Naive thymus-derived CD4-positive, alpha-beta T cell (primary cell): ENCODE measurements at places on chromosomes 6 and 20. TPM values are rescaled to one million over a fixed set of nuclear protein-coding genes. Genes with fewer than 3 reads are reported as not detected.

The TNFRSF21 gene
- 0.27 TPM for total RNA-seq

The TMEM170B gene
- total RNA-seq = 3.6 TPM

The EDN1 gene
- 1.7 TPM for total RNA-seq

The SNPH gene
- 22.5 TPM for total RNA-seq

GRCh38 chr20:2421247-2421646 is 40.5 kb downstream of the TGM6 start:
- H3K27ac ChIP-seq = no peak overlapping the region
- no peaks in the 10 kb centered on the region for H3K27me3 ChIP-seq
- H3K4me3 ChIP-seq = no peak overlapping the region
- no peaks in the 10 kb centered on the region for H3K4me1 ChIP-seq
- no peaks in the 10 kb centered on the region for H3K36me3 ChIP-seq

DNA sequence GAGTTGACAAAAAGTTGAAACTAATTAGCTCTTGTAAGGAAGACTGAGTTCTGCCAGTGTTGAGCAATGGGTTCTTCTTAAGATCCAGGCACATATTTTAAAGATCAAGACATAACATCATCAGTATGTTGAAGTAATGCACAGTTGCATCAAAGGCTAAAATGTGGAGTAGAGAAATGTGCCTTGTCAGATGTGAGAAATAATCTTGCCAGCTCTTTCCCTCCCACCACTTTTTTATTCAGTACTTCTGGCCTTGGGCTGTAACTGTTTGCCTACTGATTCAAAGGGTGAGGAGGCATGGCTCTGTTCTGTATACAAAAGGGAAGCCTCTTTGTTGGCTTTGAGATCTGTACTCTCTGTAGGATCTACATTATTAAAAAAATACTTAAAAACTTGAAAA is 13.1 kb downstream of the PKIB start:
- H3K4me1 ChIP-seq = no peaks in the 10 kb centered on the region
- no peak overlapping the region for H3K27ac ChIP-seq
- no peaks in the 10 kb centered on the region for H3K27me3 ChIP-seq

DNA sequence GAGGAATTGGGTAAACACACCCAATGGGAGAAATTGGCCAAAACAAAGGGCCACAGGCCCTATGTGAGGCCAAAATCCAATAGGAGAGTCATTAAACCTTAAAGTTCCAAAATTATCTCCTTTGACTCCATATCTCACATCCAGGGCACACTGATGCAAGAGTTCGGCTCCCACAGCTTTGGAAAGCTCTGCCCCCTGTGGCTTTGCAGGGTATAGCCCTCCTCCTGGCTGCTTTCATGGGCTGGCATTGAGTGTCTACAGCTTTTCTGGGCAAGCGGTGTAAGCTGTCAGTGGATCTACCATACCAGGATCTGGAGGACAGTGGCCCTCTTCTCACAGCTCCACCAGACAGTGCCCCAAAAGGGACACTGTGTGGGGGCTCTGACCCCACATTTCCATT is 160.5 kb downstream of the ADGRG6 start:
- no peaks in the 10 kb centered on the region for H3K4me1 ChIP-seq
- H3K27me3 ChIP-seq = no peaks in the 10 kb centered on the region
- no peaks in the 10 kb centered on the region for H3K36me3 ChIP-seq
- DNase-seq = no peak

DNA sequence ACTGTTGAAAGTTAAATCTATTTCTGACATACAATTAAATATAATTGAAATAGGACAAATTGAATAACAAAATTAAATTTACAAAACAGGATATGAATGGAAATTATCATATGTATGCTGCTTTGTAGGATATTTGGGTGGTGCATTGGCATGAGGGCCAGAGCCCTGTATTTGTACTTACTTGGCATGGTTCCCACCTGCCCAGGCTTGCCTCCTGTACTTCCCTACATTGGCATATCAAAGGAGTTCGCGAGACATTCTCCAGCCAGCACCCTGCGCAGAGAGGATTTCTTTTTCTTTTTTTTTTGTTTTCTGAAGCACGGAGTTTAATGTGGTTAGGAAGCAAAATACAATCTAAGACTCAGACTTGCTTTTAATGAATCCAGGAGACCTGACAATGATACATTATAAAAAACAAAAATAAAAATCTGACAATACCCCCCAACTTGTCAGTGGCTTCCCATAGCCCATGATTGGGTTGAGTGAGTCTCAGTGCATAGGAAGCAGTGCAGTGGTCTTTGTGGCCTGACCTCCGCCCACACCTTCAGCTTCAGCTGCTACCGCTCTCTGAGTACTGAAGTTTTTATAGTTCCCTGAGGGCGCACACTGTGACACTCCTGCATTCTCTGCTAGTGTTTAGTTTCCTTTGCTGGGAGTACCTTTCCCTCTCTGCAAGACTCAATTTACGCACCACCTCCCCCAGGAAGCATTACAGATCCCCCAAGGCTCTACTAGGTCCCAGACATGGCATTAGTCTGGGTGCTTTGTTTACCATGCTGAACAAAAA is 440.8 kb downstream of the UTRN start:
- H3K36me3 ChIP-seq = peaks cover 10% of the 10 kb centered on the region
- H3K4me3 ChIP-seq = no peak overlapping the region
- no peak for DNase-seq
- H3K27ac ChIP-seq = no peak overlapping the region
- H3K4me1 ChIP-seq = no peaks in the 10 kb centered on the region
- H3K27me3 ChIP-seq = no peaks in the 10 kb centered on the region

DNA sequence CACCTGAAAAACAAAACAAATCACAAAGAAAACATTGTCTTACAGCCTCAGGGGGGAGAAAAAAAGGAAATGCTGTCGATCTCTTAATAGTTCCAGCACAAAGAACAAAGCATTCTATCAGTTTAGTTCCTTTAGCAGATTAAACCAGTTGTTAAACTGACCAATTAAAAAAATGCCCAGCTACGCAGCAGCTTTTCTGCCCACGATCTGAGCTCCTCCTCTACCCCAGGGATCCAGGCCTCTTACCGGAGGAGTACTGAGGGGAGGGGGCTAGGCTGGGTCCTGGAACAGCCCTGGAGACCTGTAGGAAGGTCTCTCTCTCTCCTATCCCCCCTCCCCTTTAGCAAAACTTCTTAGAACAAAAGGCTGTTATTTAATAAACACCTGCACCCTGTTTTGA is 13.4 kb downstream of the PTK7 start:
- H3K27ac ChIP-seq = no peak overlapping the region
- no peaks in the 10 kb centered on the region for H3K4me1 ChIP-seq
- H3K36me3 ChIP-seq = no peaks in the 10 kb centered on the region
- DNase-seq = no peak

GRCh38 chr6:110728501-110728900 is 86.8 kb downstream of the CDK19 start:
- no peaks in the 10 kb centered on the region for H3K27me3 ChIP-seq
- H3K4me3 ChIP-seq = no peak overlapping the region
- no peak overlapping the region for H3K27ac ChIP-seq
- no peaks in the 10 kb centered on the region for H3K36me3 ChIP-seq
- no peaks in the 10 kb centered on the region for H3K4me1 ChIP-seq

- no peaks in the 10 kb centered on the region for H3K4me1 ChIP-seq
- no peak for DNase-seq
- no peaks in the 10 kb centered on the region for H3K36me3 ChIP-seq
- no peaks in the 10 kb centered on the region for H3K27me3 ChIP-seq
Observed at GRCh38 chr6:14254505-14254904, 136.9 kb downstream of the CD83 start.
